Immature natural killer cell (primary cell): ENCODE measurements at places on chromosomes 16 and 17.

GRCh38 chr17:79505199-79505598 is 105.7 kb downstream of the RBFOX3 start:
- no peak overlapping the region for H3K4me3 ChIP-seq
- H3K27me3 ChIP-seq = peaks cover 3% of the 10 kb centered on the region
- H3K27ac ChIP-seq = no peak overlapping the region
- no peaks in the 10 kb centered on the region for H3K4me1 ChIP-seq

DNA sequence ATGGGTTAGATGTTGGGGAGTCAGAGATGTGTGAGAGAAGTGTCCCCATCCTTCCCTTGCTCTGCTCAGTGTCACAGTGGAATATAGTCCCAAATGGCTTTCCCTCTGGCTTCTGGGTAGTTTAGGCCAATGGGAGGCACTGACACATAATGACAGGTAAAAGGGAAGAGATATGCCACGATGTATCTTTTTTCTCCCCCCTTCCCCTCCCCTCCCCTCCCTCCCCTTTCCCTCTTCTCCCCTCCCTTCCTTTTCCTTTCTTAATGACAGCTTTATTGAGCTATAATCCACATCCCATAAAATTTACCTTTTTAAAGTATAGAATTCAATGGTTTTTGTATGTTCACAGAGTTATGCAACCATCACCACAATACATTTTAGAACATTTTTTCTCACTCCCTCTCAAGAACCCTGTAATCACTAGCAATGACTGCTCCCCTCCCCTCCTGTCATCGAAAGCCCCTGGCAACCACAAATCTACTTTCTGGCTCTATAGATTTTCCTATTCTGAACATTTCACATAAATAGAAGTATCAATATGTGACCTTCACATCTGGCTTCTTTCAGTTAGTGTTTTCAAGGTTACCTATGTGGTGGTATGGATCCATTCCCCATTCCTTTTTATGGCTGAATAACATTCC is 617 bp upstream of the CCR7 start:
- H3K4me1 ChIP-seq = peaks cover 53% of the 10 kb centered on the region
- peak overlapping the region; percentile 78 for H3K4me3 ChIP-seq

- H3K36me3 ChIP-seq = no peaks in the 10 kb centered on the region
- H3K27me3 ChIP-seq = peaks cover 3% of the 10 kb centered on the region
- DNase-seq = no peak
- no peak overlapping the region for H3K27ac ChIP-seq
These were observed 8.0 kb upstream of the CCL1 start for GRCh38 chr17:34370997-34371395.

DNA sequence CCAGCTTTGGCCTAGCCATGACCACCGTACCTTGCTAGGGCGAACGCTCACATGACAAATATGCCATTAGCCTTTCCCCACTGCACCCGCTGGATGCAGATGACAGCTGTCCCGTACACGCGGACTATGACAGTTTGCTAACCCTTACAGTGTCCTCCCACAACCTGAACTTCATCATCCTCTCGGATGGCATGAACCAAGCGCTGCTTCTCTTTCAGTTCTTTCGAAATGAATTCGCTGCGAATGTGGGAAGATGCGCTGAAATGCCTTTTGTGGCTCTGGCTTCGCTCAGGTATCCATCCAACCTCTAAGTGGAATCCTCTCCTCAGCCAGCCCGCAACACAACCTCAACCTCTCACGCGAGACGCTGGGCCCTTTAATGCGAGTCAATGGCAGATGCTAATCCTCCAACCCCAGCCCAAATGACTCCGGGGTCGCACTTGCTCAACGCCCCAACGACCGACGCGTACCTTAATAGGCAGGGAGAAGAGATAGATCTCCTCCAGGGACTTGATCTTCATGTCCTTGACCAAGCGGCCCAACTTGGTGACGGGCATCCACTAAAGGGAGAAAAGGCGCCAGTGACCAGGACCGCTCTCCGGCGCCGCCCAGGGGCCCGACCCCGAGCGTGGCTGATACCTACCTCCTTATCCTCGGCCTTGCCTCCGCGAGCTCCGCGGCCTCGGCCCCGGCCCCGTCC is 670 bp downstream of the RPS2 start:
- no peak for DNase-seq
- peaks cover 13% of the 10 kb centered on the region for H3K27me3 ChIP-seq
- peaks cover 37% of the 10 kb centered on the region for H3K4me1 ChIP-seq
- H3K4me3 ChIP-seq = peak overlapping the region; percentile 92
- peaks cover 11% of the 10 kb centered on the region for H3K36me3 ChIP-seq
- peak overlapping the region; percentile 91 for H3K27ac ChIP-seq

- no peak for DNase-seq
- no peak overlapping the region for H3K4me3 ChIP-seq
- no peak overlapping the region for H3K27ac ChIP-seq
These were observed 1239.8 kb upstream of the GOT2 start for GRCh38 chr16:59973966-59974365.

DNA sequence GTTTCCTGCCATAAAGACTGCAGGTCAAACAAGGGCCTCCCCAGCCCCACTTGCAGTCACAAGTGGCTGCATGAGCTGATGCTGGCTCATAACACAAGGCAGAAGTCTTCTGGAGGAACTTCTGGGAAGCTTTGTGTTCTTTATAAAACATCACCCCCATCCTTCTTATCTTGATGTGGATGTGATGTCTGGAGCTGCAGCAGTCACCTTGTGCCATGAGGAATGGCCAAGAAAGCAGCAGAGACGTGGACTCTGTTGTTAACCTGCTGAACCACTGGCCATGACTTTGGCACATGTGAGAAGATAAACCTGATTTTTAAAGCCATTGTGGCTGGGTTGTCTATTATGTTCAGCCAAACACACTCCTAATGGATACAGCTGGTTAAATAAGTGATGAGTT is 41.8 kb downstream of the FOXL1 start:
- H3K27ac ChIP-seq = no peak overlapping the region
- no peak for DNase-seq
- H3K4me1 ChIP-seq = no peaks in the 10 kb centered on the region
- no peaks in the 10 kb centered on the region for H3K36me3 ChIP-seq
- no peak overlapping the region for H3K4me3 ChIP-seq
- H3K27me3 ChIP-seq = peaks cover 3% of the 10 kb centered on the region

DNA sequence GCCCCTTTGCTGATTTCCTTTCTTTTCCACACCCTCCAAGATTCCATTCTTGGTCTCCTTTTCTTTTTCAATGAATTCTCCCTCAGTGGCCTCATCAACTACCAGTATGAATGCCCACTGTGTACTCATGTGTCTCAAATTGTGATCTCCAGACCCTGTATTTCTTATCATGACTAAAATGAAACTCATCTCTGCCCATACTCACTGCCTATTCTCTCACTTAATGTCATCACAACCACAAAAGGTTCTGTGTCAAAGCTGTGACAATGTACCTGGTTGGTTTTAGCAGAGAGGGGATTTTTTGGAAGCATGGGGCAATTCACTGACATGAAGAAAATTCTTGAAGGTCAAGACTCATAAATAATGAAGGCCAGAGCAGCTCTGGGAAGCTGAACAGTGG is 11.5 kb upstream of the TBX4 start:
- H3K27ac ChIP-seq = no peak overlapping the region
- peaks cover 21% of the 10 kb centered on the region for H3K27me3 ChIP-seq
- peaks cover 8% of the 10 kb centered on the region for H3K36me3 ChIP-seq
- H3K4me3 ChIP-seq = no peak overlapping the region
- H3K4me1 ChIP-seq = no peaks in the 10 kb centered on the region

DNA sequence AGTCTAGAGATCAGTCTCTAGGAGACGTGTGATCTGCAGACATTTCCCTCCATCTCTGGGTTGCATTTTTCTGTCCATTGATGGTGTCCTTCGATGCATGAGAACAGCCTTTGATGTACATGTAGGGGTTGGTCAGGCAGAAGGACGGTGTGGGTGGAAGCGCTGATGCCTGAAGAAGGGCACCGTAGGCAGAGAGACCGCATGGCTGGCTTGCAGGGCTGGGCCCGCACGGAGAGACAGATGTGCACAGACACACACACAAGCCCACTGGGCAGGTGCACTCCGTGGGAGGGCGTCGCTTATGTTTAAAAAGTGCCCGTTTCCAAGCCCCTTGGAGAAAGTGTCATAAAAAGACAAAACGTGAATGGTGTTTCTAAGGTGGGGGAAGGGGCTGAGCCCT is 15.7 kb upstream of the WFIKKN1 start:
- no peak overlapping the region for H3K4me3 ChIP-seq
- no peaks in the 10 kb centered on the region for H3K27me3 ChIP-seq
- no peaks in the 10 kb centered on the region for H3K36me3 ChIP-seq
- H3K27ac ChIP-seq = no peak overlapping the region

DNA sequence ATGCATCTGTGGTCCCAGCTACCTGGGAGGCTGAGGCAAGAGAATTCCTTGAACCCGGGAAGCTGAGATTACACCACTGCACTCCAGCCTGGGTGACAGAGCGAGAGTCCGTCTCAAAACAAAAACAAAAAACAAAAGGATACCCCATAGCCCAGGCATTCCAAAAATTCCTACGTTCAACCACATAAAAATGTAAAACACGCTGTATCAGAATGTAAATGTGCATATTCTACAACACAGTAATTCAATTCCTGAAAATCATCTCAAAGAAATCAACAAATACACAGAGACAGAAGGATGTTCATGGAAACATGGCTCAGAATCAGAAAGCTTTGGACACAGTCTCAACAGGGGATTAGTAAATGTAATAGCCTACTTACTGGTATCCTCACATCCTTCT is 33.0 kb downstream of the COG7 start:
- H3K27ac ChIP-seq = no peak overlapping the region
- H3K4me1 ChIP-seq = no peaks in the 10 kb centered on the region
- H3K4me3 ChIP-seq = no peak overlapping the region
- no peak for DNase-seq

DNA sequence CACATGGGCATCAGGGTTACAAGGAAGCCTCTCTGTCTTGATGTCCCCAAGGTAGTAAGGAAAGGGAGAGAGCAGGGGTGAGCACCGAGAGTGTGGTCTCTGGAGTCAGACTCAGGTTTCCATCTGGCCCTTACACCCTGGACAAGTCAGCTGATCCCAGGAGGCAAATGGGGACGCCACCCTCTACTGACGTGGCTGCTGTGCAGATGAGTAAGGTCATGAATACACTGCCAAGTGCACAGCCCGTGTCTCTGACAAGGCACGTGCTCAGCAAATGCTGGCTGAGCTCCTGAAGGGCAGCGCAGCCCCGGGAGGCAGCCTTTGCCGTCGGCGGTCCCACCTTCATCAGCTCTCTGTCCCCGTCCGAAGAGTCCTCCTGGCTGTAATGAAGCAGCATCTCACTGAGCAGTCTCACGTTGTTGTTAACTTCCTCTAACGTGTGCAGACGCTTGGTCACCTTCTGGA is 19.4 kb downstream of the GGA3 start:
- DNase-seq = no peak
- peak overlapping the region; percentile 77 for H3K27ac ChIP-seq
- peaks cover 7% of the 10 kb centered on the region for H3K36me3 ChIP-seq
- peaks cover 10% of the 10 kb centered on the region for H3K4me1 ChIP-seq
- H3K27me3 ChIP-seq = no peaks in the 10 kb centered on the region
- no peak overlapping the region for H3K4me3 ChIP-seq

- H3K4me3 ChIP-seq = no peak overlapping the region
- H3K27ac ChIP-seq = no peak overlapping the region
- peaks cover 4% of the 10 kb centered on the region for H3K4me1 ChIP-seq
- DNase-seq = no peak
These were observed 40.7 kb downstream of the COTL1 start for GRCh38 chr16:84577034-84577803.

DNA sequence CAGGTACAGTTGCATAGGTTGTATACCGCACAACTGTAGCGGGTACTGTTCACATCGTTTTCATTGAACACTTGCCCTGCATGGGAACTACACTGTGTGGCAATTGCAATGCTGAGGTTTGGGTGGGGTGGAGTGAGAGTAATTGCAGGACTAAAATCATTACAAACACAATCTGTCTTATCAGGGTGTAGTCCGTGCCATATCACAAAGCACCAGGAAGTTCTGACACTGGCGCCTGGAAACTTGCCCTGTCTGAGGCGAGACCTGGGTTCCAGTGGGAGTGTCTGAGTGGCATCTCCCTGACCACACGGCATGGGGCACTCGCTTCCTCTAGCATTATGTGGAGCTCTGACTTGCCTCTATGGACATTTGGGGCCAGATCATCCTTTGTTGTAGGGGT is 153.4 kb downstream of the RGS9 start:
- peaks cover 8% of the 10 kb centered on the region for H3K27me3 ChIP-seq
- H3K27ac ChIP-seq = no peak overlapping the region
- H3K4me3 ChIP-seq = no peak overlapping the region
- no peaks in the 10 kb centered on the region for H3K36me3 ChIP-seq
- no peaks in the 10 kb centered on the region for H3K4me1 ChIP-seq

DNA sequence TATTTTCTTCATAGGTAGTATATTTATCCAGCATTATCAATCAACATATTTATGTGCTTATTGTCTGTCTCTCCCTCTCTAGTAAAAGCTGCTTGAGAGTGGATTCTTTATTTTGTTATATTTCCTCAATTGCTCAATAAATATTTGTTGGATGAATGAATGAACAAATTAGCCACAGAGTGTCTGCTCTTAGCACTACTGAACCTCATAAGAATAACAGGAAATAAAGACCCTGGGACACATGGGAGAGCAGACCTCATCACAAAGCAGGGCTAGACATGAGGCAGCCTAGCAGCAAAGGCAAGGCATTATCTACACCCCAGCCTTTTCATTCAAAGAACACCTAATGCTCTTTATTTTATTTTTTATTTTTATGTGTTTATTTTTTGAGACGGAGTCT is 34.9 kb upstream of the TANC2 start:
- peaks cover 9% of the 10 kb centered on the region for H3K27me3 ChIP-seq
- no peak overlapping the region for H3K4me3 ChIP-seq
- H3K4me1 ChIP-seq = no peaks in the 10 kb centered on the region

DNA sequence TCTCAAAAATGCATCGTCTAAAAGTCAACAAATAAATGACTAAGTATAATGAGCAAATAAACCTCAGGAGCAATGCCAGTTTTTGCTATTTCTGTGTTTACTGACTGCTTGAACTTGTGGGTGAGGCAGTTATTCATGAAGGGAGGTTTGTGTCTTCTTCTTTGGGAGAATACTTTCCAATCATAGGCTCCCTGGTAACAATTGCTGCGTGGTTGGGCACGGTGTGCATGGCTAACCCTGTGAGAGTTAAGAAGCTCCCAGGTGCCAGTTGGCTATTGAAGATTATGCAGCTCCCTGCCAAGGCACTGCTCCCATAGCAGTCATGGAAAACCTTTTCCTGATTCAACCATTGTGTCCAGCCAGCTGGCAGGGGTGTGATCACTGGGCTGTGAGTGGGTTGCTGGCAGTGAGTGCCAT is 775.9 kb upstream of the GOT2 start:
- no peak overlapping the region for H3K27ac ChIP-seq
- H3K36me3 ChIP-seq = no peaks in the 10 kb centered on the region
- no peak overlapping the region for H3K4me3 ChIP-seq
- H3K27me3 ChIP-seq = no peaks in the 10 kb centered on the region
- no peak for DNase-seq
